ENCODE measurements at places on chromosomes 12 and 14. TPM values are rescaled to one million over a fixed set of nuclear protein-coding genes. Genes with fewer than 3 reads are reported as not detected.

Gene ASCL1
- not detected for total RNA-seq

Gene STYK1
- 8.4 TPM for total RNA-seq

Gene LMNTD1
- total RNA-seq = not detected

Gene B4GALNT3
- 0.37 TPM for total RNA-seq

Gene ZDHHC22
- not detected for total RNA-seq

Gene EIF4B
- total RNA-seq = 264 TPM

Gene A2M
- total RNA-seq = 0.12 TPM

Gene PTPRO
- 0.15 TPM for total RNA-seq

Gene DPY19L2
- 5.2 TPM for total RNA-seq

Gene MYL2
- not detected for total RNA-seq

Gene MIPOL1
- total RNA-seq = not detected

Gene SPX
- 0.64 TPM for total RNA-seq

Gene KCNC2
- total RNA-seq = not detected

Gene SLC39A5
- total RNA-seq = 0.87 TPM

Gene LRRK2
- total RNA-seq = 0.23 TPM
